ENCODE measurements at places on chromosomes 5 and 9.
A peak's percentile ranks its signal among the peaks of the same experiment; 100 is the strongest.

DNA sequence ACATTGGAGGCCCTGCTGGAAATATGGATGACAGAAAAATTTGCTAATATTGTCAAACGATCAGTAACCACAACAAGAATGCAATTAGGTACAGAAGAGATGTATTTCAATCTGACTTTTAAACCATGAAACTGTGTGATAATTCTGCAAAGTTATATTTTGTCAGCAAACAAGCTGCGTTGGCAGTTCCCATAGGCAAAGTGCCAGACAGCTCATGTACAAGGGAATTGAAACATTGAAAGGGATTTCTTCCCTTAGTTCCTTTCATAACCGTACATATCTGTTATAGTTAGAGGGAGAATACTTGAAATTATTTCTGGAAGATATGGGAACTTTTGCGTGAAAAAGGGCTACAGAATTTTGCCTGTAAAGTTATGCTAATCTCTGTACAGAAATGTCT, 419.4 kb upstream of the PTGER4 start:
- no peak for DNase-seq

DNA sequence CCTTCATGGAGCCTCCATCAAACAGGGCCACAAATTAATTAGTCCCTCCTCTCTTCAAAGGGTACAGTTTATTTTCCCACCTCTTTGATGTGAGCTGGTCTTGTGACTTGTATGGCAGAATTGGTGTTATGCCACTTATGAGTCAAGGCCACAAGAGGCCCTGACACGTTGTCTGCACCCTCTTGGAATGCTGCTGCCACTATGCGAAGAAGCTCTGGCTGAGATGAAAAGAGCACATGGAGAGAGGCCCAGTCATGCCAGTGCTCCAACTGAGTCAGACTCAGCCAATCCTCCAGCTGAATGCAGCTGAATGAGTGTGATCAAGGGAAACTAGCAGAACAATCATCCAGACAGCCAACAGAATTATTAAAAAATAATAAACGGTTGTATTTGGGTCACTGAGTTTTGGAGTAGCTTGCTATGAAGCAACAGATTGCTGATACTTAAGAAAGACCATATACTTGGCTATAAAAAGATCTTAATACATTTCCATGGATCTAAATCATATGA, 128.3 kb downstream of the MARCHF11 start:
- DNase-seq = no peak

DNA sequence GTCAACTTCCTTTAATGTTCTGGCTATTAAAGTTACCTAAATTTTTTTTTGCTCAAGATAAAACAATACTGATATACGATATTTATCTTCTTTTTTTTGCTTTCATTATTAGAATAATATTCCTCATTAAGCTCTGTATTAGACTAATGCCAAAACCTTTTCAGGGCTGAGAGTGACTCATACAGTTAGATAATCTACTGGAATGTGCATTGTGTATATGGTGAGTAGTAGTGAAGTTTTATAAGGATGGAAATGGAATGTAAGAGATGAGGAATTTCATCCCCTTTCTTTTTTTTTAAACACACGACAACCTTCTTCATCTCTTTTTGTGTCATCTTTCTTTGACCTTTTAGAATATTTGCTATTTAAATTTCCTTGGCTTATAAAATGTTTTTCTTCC, 268.6 kb downstream of the ISL1 start:
- DNase-seq = no peak

DNA sequence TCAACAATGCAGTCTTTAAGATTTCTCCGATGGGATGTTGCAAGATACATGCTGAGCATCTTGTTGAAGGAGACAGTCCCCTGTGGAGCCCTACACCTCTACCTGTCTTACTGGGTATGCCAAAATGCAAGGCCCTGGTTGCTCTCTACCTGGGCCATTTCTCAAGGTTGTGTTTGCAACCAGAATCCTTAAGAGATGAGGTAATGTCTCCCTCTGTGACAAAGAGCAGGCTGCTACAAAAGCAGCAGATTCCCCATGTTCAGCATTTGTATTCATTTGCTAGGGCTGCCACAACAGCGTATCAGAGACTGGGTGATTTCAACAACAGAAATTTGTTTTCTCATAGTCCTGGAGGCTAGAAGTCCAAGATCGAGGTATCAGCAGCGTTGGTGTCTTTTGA, 138.4 kb upstream of the RPS23 start:
- DNase-seq = no peak

GRCh38 chr5:42005561-42006153, 80.6 kb downstream of the FBXO4 start:
- DNase-seq = peak; percentile 29

- no peak for DNase-seq
These were observed 2010.0 kb upstream of the WWC1 start for GRCh38 chr5:166281433-166281832.

- DNase-seq = no peak
These were observed 602.6 kb downstream of the CDH12 start for GRCh38 chr5:22250528-22250927.

GRCh38 chr9:88737876-88738275, 202.9 kb downstream of the NXNL2 start:
- no peak for DNase-seq

- DNase-seq = no peak
These were observed 38.0 kb upstream of the LRRC14B start for GRCh38 chr5:153256-153655.

- no peak for DNase-seq
These were observed 124.6 kb downstream of the ATP10B start for GRCh38 chr5:160727296-160727997.

- DNase-seq = no peak
These were observed 47.2 kb upstream of the KCNMB1 start for GRCh38 chr5:170436335-170436734.

DNA sequence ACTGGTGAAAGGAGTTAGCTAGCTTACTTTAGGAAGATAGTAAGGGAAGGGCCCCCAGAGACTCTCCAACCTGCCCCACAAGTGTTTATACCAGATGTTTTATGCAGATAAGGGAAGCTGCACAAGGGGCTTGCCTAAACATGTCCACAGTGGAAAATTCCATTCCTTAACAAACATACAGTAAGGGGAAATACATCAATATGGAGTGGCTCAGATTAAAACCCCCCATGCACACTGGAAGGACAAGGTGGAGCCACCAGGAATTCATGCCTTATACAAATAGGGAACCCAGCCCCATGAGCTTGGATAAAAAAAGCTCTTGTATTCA, 106.3 kb upstream of the GPBP1 start:
- DNase-seq = no peak

DNA sequence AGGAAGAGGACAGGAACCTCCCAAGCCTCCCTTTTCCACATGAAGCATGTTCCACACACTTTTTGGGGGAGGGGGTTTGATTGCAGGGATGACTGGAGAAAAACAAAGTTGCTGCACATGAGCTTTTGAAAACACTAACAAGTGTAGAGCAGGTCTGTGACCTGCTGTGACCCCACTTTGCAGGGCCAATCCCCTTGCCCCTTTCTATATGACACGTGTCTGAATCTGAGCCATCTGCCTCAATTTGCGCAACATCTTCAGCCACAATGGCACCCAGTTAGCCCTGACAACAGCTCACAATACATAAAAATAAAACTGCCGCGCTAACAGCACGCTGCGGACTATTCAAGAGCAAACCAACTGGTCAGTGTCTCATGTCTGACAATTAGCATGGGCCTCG, 227.8 kb upstream of the TBCA start:
- no peak for DNase-seq

GRCh38 chr5:3122985-3123762, 371.7 kb upstream of the IRX2 start:
- no peak for DNase-seq

DNA sequence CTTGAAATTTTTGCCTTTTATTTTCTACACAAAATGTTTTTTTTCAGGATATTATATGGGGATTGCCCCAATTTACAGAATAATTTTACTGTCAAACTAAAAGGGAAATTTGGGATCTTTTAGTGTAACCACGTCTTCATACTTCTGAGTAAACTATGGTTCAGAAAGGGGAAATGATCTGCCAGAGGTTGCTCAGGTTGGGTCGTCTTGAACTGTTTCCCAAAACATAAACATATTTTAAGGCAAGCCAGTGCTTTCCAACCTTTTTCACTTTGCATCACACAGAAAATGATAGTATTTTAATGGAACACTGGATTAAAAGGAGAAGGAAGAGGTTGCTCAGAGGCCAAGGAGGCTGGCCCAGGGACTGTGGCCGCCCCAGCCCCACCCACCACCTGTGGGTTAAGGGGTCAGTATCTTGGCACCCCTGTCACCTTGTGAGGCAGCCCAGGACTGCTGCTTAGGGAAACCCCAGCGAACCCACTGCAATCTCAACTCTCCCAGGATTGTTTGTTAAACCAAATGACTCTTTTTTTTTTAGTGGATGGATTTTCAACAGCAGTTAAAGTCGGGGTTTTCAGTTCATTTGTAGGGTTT, 142.7 kb upstream of the DHFR start:
- DNase-seq = peak; percentile 35

DNA sequence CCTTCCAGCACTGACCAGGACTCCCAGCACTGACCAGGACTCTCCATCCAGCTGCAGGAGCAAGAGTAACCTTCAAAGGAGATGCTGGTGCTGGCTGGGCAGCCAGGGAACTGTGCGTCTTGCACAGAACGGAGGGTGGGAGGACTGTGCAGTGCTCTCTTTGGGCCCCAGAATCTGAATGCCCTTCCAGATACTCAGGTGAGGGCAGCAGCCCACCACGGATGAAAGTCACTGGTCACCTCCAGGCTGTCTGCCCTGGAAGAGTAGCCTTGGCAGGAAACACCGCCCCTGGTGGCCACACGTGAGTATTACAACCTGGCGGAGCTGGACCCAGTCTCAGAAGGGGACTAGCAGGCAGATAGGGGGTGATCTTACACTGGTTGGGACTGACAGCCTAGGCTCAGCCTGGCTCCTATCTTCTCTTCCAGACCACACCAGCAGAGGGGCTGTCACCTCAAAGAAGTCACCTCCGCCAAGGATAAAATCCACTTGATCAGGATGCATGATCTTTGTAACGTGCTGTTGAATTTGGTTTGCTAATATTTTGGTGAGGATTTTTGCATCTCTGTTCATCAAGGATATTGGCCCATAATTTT, 4.8 kb upstream of the SARDH start:
- DNase-seq = peak; percentile 87

DNA sequence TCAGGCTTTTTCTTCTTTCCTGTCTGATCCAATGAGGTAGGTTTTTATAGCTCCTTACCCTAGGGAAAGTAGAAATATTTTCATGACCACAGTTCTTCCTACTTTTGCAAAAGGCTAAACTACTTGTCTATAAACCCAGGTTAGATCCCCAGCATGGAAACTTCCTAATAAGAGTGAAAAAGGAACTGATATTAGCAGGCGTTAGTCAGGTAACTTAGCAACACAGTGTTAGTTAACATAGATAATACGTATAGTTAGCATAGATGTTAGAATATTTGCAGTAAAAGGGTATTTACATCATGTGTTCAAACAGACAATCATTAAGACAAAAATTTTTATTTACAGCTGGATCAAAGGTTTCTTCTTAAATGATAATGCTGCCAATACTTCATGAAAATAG, 162.9 kb upstream of the DAB2 start:
- no peak for DNase-seq

- DNase-seq = no peak
These were observed 135.4 kb upstream of the RASEF start for GRCh38 chr9:83198371-83198770.

DNA sequence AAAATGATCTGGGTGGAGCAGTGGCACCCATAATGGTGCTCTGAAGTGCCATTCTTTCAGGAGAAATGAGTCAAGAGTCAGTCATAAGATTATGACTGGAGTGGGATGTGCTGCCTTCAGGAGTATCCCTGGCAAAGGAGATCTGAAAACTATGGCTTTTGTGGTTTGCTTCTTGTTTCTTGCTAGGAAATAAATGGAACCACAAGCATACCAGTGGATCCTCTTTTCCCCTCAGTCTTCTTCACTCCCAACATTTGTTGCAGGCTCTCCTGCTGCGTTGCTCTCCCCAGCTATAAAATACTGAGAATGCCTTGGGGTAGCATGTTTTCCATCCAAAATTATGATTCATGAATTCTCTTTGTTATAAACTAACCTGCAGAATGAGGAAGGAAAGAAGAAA, 199.1 kb downstream of the NNT start:
- DNase-seq = no peak

DNA sequence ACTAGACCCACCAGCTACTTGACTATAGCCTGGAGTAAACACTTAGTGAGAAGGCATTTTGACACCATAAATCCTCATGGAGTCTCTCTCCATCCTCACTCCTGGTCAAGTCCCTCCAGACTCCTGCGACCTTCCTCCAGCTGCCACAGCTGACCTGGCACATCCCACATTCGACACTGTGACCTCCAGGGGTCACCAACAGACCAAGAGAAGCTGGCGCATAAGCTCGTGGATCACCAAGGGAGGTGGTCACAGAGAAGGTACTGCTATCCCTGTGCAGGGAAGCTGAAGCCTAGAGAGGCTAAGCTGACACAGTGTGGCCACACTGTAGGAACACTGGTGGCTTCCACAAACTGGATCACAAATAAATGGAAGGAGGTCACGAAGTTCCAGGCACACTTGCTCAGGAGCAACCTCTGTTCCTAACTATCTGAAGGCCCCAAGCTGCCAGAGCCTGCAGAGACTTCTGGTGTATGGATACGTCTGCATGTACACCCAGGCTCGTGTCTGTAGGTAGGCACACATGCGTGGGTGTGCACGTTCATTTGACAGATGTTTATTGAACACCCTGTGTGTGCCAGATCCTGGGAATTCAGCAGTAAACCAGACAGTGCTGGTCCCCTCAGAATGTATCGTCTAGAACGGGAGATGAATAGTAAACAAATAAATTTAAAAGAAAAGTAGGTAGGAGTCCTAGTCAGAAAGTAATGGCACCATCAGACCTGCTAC, 104.4 kb downstream of the C5orf15 start:
- DNase-seq = no peak

DNA sequence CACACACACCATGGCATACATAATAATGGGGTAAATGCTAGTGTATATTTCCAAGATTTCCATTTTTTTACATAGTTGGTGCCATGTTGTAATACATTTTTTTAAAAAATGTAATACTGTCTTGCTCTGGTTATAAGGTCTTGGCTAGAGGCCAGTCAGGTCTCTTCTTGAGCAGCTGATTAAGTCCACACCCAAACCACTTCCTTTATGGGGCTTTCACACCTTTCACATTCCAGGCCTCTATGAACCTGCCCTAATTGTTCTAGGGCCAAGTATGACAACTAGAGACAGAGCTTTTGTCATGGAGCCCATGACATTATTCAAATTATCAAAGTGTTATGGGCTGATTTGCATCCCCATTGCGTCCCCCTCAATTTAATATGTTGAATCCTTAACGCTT, 495.6 kb upstream of the CTNND2 start:
- no peak for DNase-seq

DNA sequence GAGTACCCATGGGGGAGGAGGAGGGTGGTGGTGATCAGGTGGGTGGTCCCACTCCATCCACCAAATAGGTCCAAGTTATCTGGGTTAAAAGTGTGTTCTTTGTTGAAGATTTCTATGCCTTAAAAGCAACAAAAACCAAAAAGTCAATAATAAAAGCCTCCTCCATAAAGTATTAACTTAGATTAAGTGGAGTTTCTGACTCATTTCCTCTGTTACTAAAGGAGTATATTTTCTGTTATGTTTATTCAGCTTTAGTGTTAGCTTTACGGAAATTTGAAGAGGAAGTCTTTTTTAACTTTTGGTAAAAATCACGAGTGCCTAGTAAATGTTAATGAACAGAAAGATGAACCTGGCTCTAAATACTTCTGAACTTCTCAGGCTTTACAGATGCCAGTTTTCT, 17.8 kb downstream of the FBXO38 start:
- no peak for DNase-seq

All from D341Med (cell line).